Hematopoietic multipotent progenitor cell treated with erythropoietin and hydrocortisone succinate and interleukin-3 and kit ligand, for 6 days (in vitro differentiated cells): ENCODE measurements at places on chromosomes 4 and X.
A peak's percentile ranks its signal among the peaks of the same experiment; 100 is the strongest.

- no peak for DNase-seq
Observed at GRCh38 chr4:145723336-145723735, 43.4 kb downstream of the C4orf51 start.

GRCh38 chr4:181524499-181524898 is 718.7 kb upstream of the TENM3 start:
- no peak for DNase-seq

DNA sequence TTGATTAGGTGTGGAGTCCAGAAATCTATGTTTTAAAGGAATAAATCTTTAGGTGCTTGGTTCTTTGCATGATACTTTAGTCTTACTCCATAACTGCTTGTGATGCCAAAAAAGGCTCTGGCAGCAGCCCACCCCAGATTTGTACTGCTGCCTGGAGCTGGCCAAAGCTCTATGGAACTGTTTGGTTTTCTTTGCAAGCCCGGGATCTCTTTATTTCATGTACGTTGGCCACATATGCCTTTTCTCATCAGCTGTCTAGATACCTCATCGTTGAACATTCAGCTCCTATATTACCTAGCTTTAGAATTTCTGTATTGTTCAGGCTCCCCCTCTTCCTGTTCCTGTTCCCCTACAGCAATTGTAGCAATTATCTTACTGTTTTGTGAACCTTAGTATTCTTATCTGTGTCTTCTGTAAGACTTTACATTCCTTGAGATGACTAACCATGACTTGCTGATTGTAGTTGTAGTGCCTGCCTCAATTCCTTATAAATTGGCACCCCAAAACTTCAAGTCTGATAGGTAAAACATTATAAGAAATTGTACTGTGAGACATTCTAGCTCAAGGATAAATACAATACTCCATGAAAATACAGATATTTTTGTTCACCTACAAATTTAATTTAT is 199.4 kb upstream of the GPRIN3 start:
- DNase-seq, result no peak

DNA sequence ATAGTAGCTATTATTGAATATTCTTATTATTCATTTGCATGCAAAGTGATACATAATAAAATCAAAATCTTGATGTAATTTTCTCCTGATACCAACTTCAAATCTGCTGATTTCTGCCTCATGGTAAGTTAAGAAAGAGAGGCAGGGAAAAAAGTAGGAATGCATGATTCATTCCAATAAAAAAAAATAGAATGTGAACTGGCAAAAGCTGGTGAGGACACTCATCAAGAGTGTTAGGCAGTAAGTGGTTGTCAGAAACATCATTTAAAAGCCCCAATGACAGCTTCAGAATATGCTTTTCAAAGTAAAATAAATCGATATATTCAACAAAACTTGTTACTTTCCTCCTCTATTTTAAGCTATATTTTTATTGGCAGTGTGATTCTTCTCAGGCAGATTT is 979.1 kb downstream of the TECRL start:
- no peak for DNase-seq

DNA sequence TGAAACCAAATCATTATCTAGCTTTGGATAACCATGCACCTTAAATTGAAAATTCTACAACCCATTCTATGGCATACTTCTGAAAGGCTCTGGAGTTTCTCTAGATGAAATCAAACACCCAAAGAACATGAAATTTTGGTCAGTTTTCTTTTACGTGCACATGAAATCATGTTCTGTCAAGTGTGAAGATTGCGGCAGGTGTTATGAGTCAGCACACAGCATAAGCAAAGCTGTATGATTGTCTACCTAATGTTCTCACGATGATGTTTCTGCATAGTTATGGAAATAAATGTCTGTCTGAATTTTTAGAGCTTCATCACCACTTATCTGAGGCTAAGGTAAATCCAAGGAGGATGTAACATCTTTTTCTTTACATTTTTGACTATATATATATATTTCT is 495.3 kb downstream of the IL1RAPL1 start:
- no peak for DNase-seq

- DNase-seq, result peak; percentile 66
Observed at GRCh38 chrX:74535408-74536151, 78.8 kb downstream of the RLIM start.

DNA sequence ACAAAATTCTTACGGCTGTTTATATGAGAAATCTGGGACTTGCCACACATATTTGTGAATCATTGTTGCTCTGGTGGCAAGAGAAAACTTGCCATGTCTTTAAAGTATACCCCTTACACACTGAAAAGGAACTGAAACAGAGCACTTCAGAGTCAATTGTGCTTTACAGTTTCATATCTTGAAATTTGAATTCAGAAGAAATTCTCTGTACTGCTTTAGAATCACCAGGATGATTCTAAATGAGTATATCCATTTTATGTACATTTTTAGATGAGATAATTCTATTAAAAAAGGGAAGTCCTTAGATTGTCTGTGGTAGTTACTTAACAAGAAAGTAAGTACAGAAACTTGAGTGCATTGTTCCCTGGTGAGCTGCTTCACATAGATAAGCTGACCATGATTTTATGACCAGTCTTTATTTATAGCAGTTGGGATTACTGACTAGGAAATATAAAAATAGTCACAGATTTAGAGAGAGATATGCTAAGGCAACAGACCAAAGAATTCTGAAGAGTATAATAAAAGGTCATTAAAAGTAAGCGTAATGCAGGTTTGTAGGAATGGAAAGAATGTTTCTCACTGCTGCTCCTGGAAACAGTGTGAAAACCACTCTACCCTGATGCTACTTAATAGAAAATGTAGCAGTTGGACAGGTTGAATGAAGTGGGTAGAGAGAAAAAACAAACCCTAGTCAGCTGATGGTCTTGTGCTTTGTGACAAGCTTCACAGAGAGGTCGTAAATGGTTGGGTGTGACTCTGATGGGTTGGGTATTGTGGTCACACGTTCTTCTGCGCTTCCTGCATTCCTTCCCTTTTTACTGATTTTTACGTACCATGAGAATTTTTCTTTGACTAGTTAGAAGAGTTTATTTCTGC is 41.0 kb downstream of the FNIP2 start:
- DNase-seq, result peak; percentile 82

DNA sequence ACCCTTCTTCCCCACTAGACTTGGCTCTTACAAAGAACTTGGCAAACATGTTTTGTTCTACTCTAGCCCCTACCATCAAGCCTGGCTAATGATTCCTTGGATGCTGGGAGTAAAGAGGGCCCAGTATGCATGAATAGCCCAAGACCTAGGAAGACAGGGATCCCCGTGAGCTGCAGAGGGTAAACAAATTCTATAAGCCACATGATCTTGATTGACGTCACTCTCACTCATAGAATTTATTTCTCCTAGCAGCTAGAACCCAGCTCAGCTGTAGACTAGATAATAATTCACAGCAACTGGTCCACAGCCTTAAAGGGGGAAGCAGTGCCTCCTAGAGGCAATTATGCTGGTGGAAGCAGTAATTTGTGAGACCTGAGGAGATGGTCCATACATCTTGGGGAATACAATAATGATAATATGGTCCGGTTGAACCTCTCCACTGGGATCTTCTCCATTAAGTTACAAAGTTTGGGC is 16.1 kb upstream of the USO1 start:
- peak; percentile 67 for DNase-seq
